Left hindlimb (tissue), 1 donor: ENCODE measurements at places on chromosomes 11 and 22.

DNA sequence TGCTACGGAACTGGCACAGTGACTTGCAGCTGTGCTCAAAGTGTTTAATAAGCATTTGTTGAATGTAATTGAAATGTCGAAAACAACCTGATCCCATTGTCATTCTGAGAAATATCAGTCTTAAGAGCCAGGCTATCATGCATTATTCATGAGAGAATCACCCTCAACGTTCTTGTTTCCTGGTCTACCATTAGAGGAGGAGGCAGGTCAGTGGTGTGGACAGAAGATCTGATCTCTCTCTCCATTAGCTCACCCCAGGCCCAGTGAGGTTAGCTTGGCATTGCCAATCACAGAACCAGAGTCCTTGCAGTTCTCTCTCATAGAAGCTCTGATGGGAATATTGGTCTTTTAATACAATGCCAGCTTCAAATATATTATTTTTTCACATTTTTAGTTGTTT, 121.1 kb upstream of the SPON1 start:
- no peak for DNase-seq

- no peak for DNase-seq
Observed at GRCh38 chr22:40533712-40534378, 102.7 kb downstream of the MRTFA start.

- DNase-seq: no peak
Observed at GRCh38 chr22:44540756-44541670, 43.0 kb upstream of the RTL6 start.

DNA sequence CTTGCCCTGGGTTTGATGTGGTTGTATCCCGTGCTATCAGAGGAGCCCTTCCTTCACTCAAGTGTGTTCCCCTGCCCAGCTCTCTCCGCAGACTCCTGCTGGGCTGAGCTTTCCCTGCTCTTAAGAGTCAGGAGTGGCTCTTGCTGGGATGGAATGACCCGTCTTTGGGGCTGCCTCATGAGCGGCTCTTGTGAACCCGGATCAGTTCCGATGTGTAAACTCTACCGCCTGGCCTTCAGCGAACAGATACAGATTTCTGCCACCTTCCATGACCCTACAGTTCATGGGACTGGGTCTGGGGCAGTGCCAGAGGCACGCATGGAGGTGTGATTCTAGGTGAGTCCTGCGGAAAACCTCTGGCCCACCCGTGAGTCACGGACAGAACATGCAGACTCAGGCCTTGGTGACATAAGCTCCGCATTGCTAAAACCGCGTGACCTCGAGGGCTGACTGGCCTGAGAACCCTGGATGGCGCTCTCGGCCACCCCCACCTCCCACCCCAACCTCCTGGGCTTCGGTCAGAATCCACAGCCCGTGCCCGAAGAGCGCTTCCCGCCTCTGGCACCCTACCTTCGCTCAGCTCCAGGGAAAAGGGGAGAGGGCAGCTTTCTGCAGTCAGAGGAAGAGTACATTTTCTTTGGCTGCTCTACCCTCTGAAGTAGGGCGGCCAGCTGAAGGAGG, 1.3 kb upstream of the ZBTB16 start:
- DNase-seq: no peak

DNA sequence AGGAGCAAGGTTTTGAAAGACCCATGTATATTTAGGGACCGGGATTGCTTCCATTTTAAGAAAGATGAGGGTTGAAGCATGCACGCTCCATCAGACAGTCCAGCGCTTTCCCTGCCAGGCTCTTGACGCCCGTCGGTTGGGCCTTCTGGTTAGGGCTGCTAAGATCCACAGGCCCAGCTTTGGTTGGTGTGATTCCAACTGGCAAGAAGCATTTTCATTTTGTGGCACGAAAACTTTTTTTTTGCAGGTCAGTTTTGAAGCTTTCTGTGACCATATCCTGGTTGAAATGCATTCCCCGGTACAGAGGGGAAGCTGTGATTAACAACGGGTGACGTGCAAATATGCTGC, 34.3 kb upstream of the MPPED1 start:
- DNase-seq: peak; percentile 62

GRCh38 chr11:7749456-7749855, 43.2 kb upstream of the OVCH2 start:
- DNase-seq: no peak

- no peak for DNase-seq
Observed at GRCh38 chr11:130631119-130631518, 182.7 kb downstream of the ADAMTS15 start.

- DNase-seq: no peak
Observed at GRCh38 chr11:121140369-121140768, 39.3 kb downstream of the TECTA start.

DNA sequence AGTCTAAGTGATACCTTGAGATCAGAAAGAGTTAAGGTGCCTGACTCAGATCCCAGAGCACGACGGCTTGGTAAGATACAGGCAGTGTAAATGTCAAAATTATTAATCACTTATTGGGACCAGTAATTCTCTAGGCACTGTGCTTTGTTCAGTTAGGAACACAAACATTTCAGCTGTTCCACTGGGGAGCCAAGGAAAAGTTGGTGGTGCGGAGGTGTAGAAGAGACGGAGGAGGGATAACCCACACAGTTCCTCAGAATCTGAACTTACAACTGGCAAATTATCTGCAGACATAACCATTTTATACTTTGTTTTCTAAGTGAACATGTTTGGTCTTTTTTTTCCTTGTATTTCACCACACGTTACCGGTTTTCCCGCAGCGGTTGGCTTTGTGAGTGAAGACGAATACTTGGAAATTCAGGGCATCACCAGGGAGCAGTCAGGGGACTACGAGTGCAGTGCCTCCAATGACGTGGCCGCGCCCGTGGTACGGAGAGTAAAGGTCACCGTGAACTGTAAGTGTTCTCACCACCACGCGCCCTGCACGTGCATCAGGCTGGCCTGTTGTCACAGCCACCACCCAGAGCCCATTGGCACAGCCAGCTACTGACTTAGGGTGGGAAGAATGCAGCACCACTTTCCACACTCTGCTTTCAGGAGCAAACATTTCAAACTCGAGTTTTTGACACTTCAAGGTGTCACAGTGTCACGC, 937.0 kb downstream of the NTM start:
- no peak for DNase-seq

GRCh38 chr11:16252373-16252772, 104.0 kb downstream of the SOX6 start:
- no peak for DNase-seq

DNA sequence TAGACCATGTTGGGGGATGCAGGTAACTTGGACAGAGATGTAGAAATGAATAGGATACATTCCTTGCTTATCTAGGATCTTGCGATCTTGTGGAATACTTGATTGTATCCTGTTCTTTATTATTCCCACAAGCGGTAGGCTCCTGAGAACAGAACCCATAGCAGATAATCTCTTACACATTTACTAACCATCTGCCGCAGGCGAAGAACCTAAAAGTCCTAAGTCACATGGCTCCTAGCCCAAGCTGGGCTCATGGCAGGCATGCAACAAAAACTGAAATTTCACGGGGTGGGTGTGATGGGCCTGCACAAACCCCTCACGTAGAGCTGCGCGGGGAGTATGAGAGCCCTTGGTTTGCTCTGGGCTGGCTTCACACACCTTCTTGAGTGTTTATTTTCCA, 177.4 kb upstream of the NECTIN1 start:
- no peak for DNase-seq

DNA sequence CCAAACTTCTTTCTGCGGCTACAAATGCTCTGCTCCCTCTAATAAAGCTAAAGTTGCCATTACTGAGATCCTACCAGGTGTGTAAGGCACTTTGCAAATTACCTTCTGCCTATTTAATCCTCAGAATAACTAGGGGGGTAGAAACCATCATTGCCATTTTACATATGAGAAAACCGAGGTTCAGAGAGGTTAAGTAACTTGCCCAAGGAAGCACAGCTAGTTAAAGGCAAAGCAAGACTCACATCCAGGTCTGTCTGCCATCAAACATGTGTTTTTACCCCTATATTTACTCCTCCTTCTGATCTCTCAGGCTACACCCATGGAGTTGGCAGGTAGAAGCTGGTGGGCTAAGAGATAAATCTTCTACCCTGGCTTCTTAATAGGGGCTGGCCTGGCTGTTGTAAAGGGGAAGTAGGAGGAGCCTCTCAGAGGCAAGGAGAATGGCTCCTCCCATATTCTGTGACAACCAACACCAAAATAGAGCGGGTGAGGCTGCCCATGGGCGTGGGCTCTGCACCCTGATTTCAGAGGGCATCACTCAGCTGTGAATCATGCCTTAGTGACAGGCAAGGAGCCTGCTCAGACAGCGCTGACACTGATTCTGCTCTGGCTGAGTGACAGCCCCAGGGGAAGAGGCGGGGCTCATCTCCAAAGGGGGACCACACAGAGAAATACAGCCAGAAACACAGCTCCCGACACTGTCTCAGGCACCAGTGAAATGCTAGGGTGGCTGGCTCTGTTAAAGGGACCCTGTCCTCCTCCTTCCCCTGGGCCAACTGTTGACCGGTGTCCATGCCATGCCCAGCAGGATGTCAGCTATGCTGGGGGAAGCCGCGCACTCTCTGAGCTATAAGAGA, 106.8 kb downstream of the ABTB2 start:
- no peak for DNase-seq

DNA sequence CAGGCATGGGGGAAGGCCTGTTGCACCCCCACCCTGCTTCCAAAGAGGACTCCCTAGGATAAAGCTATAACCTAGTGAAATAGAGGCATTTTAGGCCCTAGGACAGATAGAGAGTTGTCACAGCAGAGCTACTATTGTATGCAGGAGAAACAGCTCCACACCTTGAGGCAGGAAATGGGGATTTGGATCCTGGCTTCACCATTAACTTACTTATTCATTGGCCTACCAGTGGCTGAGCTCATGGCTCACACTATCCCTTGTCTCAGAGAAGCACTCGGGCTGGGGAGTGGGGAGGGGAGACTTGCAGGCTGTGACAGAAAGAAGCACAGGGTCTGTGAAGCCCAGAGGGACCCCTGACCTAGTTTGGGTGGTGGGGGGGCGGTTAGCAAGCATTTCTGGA, 999 bp upstream of the PDE2A start:
- DNase-seq: no peak

DNA sequence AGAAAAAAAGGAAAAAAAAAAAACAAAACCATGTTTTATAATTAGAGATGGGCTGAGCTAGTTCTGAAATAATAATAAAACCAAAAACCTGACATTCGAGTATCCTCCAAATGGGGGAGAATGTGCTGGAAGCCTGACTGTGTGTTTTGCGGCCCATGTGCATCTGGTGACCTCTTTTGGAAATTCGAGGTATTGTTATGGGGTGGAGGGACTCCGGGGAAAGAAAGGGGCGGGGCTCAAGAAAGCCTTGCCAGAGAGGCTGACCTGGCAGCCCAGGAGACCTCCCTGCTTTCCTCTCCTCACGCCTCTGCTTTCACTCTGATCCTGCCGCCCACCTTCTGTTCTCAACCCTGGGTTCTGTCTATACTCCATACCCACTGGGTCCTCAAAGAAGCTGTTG, 72.9 kb downstream of the CTTN start:
- no peak for DNase-seq

DNA sequence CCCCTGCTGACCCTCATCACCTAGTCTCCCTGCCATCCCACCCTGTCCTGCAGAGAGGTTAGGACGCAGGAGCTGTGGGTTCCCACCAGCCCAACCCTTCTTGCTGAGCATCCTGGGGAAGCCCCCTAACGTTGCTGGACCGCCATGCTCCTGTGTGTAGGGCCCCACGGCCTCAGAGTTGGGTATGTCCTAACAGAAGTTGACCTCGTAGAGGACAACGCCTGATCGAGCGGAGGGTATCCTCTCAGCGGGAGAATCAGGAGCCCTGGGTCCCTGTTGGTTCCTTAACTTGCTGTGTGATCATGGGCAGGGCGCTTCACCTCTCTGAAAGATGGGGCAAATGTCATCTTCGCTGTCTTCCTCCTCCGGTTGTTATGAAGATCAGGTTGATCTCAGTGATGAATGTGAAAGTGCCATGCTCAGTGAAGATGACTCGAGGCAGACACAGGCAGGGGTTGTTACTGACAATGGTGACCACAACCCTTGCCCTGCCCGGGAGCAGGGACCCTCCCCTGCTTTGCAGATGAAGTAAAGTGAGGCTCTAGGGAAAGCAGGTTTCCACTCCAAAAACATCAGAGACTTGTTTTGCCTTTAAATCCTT, 19.3 kb upstream of the CD5 start:
- DNase-seq: no peak
